NCI-H1092 (cell line): ENCODE measurements at places on chromosomes 2 and 18.

GRCh38 chr2:78023356-78023755 is 501.2 kb upstream of the LRRTM4 start:
- DNase-seq, result no peak

GRCh38 chr2:218631837-218632236 is 24.1 kb downstream of the PLCD4 start:
- DNase-seq, result no peak

DNA sequence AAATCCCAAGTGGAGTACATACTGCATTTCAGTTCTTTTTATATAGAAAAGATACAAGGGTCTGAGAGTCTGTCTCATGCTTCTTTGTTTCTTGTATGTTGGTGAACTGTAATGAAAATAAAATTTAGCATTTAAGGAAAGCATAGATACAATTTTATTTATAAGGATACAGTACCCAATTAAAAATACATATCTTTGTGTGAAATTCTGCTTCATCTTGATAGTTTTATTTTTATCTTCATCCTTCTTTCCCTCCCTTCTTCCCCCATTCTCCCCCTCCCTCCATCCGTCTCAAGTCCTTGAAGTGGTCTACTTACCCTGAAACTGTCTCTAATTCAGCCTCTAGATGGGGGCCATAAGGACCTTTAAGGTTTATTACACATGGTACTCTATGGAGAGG is 359.8 kb downstream of the CDH7 start:
- DNase-seq, result no peak

GRCh38 chr2:159600752-159601151 is 15.6 kb downstream of the BAZ2B start:
- no peak for DNase-seq

GRCh38 chr2:153986488-153987229 is 114.9 kb downstream of the GALNT13 start:
- DNase-seq, result no peak

GRCh38 chr18:31268985-31269406 is 49.0 kb upstream of the DSG1 start:
- no peak for DNase-seq

DNA sequence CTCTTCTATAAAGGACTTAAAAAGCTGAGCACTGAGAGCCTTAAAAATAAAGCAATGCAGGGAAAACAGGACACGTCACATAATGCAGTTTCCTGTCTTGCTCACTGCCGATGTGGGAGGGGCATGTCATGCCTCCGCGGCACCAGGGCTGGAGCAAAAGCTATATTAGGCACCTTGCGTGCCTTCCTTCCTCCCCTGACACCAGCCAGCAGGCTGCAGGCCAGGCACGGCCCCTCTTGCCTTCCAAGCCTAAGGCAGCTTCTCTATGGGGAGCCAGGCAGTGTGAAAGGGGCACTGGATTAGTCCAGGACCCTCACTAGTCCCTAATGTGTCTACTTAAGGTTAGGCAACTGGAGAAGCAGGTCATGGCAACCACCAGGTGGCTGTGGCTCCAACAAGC is 26.3 kb downstream of the MRPL35 start:
- DNase-seq, result no peak

GRCh38 chr2:236370847-236371409 is 106.7 kb upstream of the ASB18 start:
- no peak for DNase-seq

GRCh38 chr2:45009303-45009927 is at the start of gene SIX2:
Gene SIX2 (minus strand): TSS chr2:45009452. CDS start chr2:45009110, 342 bp downstream.
- peak; percentile 92 for DNase-seq

DNA sequence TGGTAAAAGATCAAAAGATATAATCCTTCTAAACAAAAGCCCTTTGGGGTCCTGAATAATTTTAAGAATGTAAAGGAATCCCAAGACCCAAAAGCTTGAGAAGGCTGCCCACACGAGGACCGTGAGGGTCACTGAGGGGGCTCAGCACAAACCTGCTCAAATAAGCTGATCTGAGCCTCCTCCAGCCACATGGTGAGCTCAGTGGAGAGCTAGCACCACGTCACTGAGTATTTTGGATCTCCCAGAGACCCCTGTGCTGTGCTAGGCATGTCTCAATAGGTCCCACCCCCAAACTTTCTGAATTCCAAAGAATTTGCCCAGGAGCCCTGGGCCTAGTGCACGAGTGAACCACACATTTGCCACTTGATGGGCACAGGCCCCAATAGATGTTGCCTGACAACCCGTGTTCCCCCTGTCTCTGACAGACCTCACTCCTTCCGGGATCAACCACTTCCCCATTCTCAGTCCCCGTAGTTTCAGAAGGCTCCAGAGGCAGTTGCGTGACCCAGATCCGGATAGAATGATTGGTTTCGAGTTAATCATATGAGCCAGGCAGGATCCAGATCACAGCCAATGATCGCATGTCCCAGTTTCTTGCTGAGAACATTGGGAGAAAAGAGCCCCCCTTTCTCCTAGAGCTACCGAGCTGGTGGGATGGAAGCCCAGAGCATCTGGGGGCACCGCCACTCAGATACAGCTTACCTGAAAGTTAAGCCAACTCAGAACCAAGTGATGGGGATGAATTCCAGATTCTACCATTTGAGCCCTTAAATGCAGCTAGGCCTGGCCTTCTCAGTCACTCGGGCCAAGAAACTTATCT is 203.8 kb downstream of the TNS1 start:
- no peak for DNase-seq

GRCh38 chr2:143255899-143256298 is 126.7 kb downstream of the ARHGAP15 start:
- no peak for DNase-seq

DNA sequence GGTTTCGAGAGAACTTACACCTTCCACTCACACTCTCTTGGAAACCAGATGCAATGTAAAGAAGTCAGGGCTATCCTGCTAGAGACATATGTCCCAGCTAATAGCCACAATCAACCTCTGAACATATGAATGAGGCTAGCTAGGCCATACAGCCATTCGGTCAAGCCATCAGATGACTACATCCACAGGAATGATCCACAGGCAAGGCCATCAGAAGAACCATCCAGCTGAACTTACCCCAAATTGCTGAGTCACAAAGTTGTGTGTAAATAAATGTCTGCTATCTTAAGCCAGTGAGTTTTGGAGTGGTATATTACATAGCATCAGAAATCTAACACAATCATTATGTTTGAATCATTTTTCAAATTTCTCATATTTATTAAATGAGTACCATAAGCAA is 5.2 kb upstream of the SPAST start:
- no peak for DNase-seq

GRCh38 chr18:58578321-58578720 is 50.6 kb downstream of the ALPK2 start:
- DNase-seq, result no peak

DNA sequence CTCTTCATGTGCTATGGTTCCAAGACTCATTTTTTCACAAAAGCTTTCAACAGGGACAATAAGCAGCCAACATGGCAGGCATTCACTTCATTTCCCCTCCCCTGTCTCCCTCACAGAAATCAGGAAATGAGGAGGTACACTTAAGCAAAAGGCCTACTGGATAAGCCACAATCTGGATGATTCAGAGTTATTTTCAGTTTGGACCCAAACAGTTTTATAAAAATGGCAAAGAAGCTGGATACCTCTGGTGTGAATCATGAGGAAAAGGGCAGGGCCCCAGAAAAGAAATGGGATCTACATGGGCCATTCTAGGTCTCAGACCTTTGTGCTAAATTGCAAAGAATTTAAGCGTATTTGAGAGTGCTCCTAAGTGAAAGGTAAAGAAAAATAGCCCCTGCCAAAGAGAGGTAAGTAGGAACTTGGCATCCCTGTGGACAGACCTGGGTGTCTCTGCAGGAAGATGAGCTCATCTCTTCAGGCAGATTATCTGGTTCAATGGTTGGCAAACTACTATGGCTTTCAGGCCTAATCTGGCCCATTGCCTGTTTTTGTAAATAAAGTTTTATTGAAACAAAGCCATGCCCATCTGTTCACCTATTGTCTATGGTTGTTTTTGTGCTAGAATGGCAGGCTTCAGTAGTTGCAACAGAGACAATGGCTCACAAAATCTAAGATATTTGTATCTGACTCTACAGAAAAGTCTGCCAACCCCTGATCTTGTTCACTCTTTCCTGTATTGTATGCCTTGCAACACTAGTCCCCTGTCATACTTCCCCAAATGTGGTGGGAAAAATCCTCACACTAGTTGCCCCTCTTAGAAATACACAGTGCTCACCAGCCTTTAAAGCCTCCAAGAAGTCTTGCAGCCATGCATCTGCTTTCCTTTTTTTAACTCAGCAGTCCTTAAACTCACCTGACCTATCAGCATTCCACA is 315.0 kb downstream of the ALK start:
- DNase-seq, result no peak

DNA sequence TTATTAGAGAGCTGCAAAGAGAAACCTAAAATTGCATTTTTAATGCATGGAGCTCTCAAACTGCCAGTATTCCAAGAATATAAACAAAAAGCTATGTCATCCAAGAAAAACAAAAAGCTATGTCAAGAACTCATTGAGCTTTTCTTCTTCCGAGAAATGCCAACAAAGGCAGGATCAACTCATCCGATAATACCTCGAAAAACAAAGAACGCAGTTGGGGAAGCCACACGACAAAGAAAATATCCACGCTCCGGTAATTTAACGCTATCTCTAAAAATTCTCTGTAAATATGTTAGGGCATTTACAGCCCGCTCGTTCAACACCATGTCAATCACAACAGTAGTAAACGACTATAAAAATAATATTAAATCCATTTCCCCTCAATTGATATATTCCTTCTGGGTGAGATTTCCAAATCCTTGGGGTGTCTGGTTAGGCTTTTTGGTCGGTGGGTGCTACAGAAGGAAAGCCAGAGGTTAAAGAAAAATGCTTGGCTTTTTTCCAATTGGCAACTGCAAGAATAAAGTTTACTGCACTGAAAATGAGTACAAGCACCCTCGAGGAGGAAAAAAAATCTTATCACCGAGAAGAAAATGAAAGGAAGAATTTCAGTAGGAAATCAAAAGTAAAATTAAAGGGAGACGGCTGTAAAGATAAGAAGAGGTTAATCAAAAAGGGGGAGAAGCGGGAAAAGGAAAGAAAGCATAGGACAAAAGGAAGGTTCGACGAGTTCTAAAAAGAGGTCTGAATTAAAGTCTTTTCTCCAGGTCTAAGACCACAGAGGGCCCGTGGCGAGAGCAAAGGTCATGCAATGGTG is 856 bp downstream of the TIA1 start:
- peak; percentile 18 for DNase-seq

DNA sequence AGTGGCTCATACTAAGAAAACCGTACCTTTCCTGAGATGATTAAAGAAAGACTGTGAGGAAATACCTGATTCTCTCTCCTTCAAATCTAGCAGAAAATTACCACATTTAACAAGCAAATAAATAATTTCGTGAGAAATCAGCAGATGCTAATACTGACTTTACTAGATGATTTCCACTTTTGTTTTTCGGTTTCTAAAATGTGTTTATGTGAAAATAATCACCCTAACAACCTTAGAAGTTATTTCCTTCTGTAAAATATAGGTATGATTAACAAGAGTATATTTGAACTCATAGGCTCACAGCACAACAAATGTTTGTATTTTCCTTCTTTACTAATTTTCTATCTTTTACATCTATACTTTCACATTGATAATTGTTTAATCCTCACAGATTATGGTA is 594.1 kb upstream of the FAM98A start:
- no peak for DNase-seq

DNA sequence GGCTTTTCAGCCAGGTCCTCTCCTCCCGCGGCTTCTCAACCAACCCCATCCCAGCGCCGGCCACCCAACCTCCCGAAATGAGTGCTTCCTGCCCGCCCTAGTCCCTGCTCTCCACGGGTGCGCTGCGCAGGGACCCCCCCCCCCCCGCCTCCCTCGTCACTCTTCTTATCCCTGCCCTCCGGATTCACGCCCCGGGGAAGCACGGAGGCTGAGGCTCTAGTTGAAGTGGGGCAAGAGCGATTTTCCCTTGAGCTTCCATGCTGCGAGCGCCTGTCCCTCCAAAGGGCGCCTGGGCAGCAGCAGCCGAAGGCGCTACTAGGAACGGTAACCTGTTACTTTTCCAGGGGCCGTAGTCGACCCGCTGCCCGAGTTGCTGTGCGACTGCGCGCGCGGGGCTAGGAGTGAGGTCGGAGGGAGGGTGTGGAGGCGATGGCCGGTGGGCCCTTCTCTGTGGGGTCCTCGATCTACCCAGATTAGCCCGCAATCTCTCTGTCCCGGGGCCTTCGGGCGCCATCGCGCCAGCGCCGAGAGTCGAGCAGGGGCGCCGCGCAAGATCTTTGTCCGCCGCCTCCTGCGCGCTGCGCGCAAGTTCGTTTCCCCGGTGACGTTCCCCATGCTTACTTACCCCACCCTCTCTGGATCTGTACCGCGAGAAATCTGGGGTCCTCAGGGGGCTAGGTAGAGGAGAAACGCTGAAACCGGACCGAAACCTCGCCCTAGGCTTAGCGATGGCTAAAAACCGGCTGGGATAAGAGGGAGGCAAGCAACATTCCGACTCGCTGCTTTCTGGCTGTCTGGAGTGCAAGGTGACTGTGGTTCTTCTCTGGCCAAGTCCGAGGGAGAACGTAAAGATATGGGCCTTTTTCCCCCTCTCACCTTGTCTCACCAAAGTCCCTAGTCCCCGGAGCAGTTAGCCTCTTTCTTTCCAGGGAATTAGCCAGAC is 677 bp downstream of the GAD1 start:
- DNase-seq, result peak; percentile 61

GRCh38 chr2:43226955-43227829 is 786 bp upstream of the ZFP36L2 start:
- peak; percentile 39 for DNase-seq

GRCh38 chr2:187208199-187208785 is 239.8 kb downstream of the CALCRL start:
- DNase-seq, result no peak

DNA sequence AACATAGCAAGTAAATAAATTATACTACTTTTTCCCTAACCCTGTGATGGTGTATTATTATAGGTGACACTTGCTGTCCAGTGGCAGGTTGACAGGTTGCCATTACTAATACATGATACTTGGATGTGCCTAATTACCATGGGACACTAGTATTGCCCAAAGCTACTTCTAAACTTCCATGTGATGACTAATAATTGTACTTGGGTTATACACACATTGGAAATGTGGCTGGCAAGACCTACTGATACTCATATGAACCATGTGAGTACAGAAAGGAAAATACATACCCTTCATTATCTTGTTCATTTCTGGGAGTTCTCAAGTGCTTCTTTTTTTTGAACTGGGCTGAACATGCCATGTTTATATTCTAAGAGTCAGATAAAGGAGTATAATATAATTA is 156.4 kb downstream of the IKZF2 start:
- DNase-seq, result no peak

GRCh38 chr18:58975781-58976180 is 111.1 kb downstream of the ZNF532 start:
- DNase-seq, result no peak

DNA sequence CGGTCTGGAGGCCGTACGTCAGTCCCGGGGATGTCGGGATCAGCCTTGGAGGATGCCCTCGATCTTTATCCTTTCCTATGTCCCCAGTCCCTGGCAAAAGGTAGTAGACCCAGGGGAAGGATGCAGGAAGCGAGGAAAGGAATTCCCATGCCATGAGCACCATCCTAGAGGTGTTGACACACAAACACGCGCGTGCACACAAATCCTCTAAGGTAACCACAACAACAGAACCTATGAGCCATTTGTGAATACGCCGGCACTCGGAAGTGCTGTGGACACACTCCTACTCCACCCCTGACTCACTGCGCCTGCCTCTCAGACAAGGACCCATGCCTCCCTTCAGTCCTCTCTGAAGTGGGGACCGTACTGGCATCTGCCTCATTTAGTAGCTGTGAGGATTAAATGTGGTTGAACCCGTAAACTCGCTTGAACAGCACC is 11.3 kb upstream of the MLPH start:
- DNase-seq, result no peak
